ENCODE measurements at places on chromosomes 12 and 14. TPM values are rescaled to one million over a fixed set of nuclear protein-coding genes. Genes with fewer than 3 reads are reported as not detected.
A peak's percentile ranks its signal among the peaks of the same experiment; 100 is the strongest.

- no peak for DNase-seq
Observed at GRCh38 chr14:87877877-87878276, 115.1 kb downstream of the GALC start.

Gene RHOJ
- not detected for total RNA-seq

DNA sequence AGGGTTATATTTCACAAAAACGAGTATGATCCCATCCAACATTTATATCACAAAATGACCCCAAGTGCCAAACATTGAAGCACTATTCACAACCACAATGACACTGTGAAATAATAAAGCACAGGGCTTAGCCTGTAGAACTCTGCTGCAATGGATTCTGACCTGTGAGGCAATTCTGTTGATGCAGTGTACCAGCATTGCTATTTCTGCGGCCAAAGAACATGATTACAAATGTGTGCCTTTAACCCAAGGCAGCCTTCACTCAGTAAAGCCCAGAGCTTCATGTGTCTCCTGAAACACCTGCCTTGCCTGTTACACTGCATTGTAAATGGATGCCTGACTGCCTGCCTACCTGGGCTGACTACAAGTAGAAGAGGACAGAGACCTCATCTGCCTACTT lies 158.0 kb downstream of the PPM1H start:
- no peak for DNase-seq

- DNase-seq, result peak; percentile 99
Observed at GRCh38 chr14:68714991-68715924, 77.6 kb downstream of the ZFP36L1 start.

- peak; percentile 35 for DNase-seq
Observed at GRCh38 chr12:9646794-9647781, 22.4 kb upstream of the CLEC2D start.

GRCh38 chr12:93594766-93595311 lies 22.4 kb downstream of the SOCS2 start:
- no peak for DNase-seq

Gene PTGDR
- not detected for total RNA-seq

- DNase-seq, result no peak
Observed at GRCh38 chr14:74852922-74853530, 22.9 kb downstream of the PROX2 start.

DNA sequence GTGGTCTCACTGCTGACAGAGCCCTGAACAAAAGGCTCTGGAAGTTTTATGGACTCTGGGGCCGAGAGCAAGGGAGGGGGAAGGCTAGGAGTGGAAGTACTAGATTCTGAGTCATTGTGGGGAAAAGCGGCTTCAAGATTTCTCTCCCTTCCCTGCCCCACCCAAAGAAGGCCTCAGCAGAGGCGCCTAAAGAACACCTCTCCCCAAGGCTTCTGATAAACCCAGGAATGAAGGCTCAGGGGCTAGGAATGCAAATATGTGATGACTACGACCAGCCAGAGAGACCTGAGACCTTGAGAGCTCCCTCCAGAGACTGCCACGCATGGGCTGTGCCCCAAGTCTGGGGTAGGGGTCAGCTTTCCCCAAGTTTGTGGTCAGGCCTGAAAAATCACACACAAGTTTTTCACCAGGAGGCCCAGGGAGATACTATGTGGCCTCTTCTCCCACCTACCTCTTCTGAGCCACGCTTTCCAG lies 130.7 kb upstream of the HIF1A start:
- DNase-seq, result peak; percentile 99

All from LHCN-M2 (cell line).